ENCODE measurements at places on chromosomes 16 and 17.

DNA sequence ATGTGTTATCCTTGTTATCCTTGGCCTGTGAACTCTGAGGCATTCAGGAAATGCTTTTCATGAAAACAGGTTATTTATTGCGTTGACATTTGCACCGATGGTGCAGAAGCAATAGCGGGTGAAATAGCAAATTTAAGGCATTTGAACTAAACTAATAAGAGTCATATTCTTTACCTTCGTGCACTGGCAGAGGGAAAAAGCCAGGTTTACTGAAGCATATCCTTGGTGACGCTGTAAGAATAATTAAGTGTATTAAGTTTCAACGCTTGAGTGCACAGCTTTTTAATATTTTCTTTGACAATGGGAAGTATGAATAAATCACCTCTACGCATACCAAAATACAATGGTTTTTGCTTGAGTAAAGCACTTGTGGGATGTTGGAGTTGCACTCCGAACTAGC lies 13.6 kb upstream of the KPNA2 start:
- DNase-seq: no peak

- no peak for DNase-seq
Measured at GRCh38 chr16:54673313-54673712, 257.4 kb upstream of the IRX5 start.

DNA sequence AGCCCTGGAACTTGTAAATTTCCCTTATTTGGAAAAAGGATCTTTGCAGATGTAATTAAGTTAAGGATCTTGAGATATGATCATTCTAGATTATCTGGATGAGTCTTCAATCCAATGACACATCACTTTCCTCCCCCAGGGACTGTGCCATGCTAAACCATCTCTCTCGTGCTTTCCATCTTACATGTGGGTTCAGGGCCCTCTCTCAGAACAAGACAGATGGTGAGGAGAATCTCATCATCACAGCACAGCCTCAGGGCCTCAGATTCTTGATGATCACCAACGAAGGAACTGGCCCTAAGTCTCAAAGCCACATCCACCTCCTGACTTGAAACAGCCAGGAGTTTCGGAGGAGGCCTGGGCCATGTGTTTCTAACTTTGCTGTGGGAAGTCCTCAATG lies 78.7 kb downstream of the LITAF start:
- no peak for DNase-seq

GRCh38 chr16:48586083-48586482 lies 23.9 kb downstream of the N4BP1 start:
- DNase-seq: no peak

- no peak for DNase-seq
Measured at GRCh38 chr17:77819497-77819896, 139.0 kb upstream of the TNRC6C start.

- no peak for DNase-seq
Measured at GRCh38 chr17:82078433-82078832, 12.8 kb upstream of the DUS1L start.

DNA sequence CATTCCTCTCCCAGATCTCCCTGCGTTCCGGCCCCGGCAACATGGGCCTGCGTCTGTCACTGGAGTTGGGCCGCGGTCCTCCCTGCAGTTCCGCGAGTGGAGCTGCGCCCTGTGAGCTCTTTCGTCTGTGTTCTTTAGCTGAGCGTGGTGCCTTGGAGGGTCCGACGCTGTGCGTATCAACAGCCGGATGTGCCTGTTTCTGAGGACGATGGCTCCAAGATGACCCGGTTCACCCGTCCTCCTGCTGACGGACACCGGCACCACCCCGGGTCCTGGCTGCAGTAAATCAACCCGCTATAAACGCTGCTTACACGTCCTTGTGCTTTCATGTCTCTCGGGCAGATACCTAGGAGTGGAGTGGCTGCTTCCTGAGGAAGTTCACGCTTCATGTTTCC lies 44.8 kb upstream of the GNG13 start:
- DNase-seq: no peak

GRCh38 chr17:80889231-80890195 lies 102.1 kb upstream of the CHMP6 start:
- DNase-seq: no peak

DNA sequence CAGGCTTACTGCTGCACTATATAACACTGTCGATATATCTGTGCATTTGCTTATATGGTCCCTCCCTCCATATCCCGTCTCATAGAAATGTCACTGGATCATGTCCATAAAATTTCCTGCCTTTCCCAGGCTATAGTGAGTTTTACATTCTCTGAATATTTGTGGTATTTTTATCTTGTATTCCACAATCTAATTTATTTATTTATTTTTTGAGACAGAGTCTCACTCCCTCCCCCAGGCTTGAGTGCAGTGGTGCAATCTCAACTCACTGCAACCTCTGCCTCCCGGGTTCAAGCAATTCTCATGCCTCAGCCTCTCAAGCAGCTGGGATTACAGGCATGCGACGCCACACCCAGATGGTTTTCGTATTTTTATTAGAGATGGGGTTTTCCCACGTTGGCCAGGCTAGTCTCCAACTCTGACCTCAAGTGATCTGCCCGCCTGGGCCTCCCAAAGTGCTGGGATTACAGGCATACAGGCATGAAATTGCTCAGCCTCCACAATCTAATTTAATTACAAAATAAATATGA lies 12.9 kb downstream of the TRIM37 start:
- no peak for DNase-seq

- no peak for DNase-seq
Measured at GRCh38 chr17:7858522-7858810, 663 bp downstream of the CYB5D1 start.

- no peak for DNase-seq
Measured at GRCh38 chr16:69732101-69732500, 5.7 kb upstream of the NQO1 start.

- no peak for DNase-seq
Measured at GRCh38 chr16:88851616-88852015, 5.1 kb downstream of the GALNS start.

DNA sequence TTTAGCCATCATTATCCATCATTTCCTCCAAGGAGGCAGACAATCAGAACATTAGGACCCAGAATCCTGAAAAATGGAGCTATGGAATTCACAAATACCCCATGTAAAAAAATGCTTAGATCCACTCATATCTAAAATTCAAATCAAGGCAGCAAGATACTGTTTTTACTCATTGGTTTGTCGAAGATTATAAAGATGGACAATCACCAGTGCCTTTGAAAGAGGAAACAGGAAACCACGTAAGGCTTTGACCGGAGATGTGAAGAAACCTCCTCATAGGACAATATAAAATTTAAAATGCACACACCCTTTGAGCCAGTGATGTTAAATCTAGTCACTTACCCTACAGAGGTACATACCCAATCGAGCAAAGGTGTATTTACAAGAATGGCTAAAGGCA lies 130.0 kb downstream of the XYLT1 start:
- DNase-seq: no peak

GRCh38 chr17:63549289-63549945 lies 860 bp upstream of the DCAF7 start:
- DNase-seq: no peak

GRCh38 chr16:48824271-48824670 lies 214.3 kb upstream of the N4BP1 start:
- no peak for DNase-seq

GRCh38 chr17:37283414-37283961 lies 92.3 kb upstream of the C17orf78 start:
- DNase-seq: no peak

GRCh38 chr16:66712512-66712911 lies 16.0 kb upstream of the CMTM4 start:
- DNase-seq: no peak

GRCh38 chr17:74157366-74157765 lies 46.1 kb upstream of the RPL38 start:
- no peak for DNase-seq

GRCh38 chr16:68652659-68653058 lies 7.5 kb downstream of the CDH3 start:
- no peak for DNase-seq

DNA sequence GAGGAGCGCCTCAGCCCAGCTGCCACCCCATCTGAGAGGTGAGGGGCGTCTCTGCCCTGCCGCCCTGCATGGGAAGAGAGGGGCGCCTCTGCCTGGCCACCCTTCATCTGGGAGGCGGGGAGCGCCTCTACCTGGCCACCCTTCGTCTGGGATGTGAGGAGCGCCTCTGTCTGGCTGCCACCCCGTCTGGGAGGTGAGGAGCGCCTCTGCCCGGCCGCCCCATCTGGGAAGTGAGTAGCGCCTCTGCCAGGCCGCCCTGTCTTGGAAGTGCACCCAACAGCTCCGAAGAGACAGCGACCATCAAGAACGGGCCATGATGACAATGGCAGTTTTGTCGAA lies 114.4 kb upstream of the CES5A start:
- DNase-seq: no peak

GRCh38 chr17:21500064-21500463 lies 123.9 kb downstream of the KCNJ12 start:
- no peak for DNase-seq

DNA sequence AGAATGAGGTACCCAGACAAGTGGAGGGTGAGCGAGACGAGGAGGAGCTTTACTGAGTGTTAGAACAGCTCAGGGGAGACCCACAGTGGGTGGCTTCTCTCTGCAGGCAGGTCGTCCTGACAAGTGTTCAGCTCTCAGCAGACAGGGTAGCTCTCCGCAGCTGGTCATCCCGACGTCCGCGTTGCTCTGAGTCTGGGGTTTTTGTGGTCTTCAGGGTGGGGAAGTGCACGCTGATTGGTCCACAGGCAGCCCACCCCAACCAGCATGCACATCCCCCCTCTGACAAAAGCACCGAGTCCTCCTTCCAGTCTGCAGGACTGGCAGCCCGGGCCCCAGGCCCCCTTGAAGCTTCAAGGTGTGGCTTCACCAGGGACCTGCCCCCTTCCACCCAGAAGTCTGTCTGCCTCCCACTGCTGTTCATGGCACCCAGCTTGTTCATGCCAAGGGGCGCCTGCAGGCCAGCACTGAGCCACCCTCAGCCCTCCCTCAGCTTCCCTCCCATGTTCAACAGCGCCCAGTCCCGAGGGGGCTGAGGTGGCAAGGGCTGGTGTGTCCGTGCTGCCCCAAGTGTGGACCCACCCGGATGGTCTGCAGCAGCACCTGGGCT lies 19.9 kb upstream of the WDR45B start:
- DNase-seq: no peak

DNA sequence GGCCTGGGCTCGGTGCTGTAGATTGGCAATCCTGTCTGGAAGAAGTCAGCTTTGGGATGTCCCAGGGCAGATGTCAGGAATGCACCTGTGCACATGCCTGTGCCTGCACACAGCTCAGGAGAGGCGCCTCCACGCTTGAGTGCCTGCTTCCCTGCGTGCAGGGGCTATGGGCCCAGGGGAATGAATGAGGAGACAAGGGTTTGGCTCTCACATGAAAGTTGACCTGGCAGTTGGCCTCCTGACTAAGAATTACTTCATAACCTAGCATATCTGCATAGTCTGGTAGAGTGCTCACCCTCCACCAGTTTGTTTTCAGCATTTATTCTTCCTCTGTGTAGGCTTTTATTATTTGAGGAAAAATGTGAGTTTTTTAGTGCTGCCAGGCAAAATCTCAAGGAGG lies 50.0 kb downstream of the PLD6 start:
- no peak for DNase-seq

DNA sequence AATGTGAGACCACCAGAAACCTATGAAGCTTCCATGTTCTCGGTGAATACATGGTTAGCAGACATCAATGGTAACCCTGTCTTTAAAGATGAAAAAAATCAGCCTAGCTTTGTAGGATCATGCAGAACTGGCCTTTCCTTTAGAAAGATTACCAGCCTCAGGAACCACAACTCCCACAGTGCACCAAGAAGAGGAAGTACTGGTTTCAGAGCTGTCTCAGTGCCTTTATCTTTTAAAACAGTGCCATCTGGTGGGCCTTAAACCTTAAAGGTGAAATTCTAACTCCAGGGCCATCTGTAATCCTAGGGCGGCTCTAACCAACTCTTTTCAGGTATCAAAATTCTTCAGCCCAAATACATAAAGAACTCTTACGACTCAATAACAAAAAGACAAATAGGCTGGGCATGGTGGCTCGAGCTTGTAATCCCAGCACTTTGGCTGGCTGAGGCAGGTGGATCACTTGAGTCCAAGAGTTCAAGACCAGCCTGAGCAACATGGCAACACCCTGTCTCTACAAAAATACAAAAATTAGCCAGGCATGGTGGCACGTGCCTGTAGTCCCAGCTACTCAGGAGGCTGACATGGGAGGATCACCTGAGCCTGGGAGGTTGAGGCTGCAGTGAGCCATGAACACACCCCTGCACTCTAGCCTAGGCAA lies 5.4 kb downstream of the ATPAF2 start:
- DNase-seq: peak; percentile 94

Data from NCI-H1694 (cell line).